ENCODE measurements at places on chromosomes 4 and X.

GRCh38 chr4:12703036-12703435 is 781.1 kb downstream of the RAB28 start:
- DNase-seq = no peak

- no peak for DNase-seq
Measured at GRCh38 chr4:80045786-80046185, 27.2 kb downstream of the ANTXR2 start.

DNA sequence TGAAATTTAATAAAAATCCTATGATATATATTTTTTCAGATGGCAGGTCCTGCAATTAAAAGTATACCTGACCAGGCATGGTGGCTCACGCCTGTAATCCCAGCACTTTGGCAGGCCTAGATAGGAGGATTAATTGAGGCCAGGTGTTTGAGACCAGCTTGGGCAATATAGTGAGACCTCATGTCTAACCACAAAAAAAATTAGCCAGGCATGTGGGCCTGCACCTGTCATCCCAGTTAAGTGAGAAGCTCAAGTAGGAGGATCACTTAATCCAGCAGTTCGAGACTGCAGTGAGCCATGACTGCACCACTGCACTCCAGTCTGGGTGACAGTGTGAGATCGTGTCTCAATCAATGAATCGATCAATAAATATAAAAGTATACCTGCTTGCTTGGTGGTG is 2.5 kb downstream of the OCIAD2 start:
- DNase-seq = no peak

DNA sequence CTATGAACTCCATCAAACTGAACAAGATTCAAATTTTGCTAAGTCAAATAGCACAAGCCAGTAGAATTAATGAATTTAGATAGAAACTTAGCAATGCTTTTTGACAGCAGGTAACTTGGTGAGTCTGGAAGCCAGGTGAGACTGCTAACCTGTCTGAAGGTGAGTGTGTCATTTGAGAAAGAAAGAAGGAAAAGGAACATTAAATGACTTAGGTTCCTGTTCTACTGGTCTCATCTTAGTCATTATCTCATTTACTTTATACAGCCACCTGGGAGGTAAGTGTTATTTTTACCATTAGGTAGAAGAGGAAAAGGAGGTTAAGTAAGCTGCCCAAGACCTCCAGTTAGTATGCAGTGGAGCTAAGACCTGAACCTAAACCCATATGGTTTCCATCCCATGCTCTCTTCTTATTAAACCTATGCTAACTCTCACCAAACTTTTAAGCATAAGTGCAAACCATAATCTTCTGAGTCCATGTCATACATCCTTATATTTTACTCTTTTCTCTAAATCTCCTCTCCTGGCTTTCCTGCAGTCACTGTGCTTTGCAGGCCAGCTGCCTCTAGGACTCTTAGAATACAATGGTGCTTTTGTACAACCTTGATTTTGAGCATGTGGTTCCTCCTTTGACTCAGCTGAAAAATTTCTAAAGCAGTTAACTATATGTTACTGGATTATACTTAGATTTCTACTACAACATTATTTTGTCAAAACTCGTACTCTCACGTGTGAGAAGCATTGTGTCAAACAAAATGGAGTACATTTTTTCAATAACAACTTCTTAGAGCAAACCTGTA is 68.5 kb downstream of the ATP10D start:
- DNase-seq = no peak

DNA sequence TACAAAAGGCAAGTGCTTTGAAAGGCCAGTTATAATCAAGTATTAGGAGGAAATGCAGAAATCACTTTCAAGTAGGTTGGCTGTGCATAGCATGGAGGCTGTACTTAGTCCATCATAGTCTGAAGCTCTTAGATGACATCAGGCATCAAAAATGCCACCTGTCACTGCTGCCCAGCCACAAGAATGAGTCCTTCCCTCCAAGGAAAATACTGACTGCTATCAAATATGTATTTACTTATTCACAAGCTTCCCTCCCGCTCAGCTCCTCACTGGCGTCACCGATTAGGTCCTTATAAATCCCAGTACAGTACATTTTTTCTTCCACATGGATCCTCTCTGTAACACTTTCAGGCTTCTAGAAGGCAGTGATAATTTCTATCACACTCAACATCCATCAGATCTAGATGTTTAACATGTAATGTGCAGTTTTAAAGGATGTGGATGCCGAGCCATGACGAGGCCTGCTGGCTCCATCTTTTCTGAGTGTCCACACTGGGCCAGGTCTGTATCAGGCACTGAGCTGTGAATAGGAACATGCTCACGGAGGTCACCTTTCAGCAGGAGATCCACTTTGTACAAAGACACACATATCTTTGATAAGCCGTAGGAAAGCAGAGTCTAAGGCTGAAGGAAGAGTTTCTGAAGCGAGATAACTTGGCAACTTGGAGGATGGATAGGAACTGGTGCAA is 121.9 kb downstream of the PALLD start:
- DNase-seq = no peak

DNA sequence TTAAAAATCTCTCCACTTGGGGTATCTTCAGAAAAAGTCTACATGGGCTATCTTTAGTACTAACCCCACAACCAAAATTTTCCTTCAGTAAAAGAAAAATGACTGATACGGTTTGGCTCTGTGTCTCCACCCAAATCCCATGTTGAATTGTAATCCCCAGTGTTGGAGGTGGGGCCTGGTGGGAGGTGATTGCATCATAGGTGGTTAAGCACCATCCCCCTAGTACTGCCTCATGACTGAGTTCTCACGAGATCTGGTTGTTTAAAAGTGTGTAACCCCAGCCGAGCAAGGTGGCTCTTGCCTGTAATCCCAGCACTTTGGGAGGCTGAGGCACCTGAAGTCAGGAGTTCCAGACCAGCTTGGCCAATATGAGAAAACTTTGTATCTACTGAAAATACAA is 66.8 kb downstream of the USP46 start:
- no peak for DNase-seq

DNA sequence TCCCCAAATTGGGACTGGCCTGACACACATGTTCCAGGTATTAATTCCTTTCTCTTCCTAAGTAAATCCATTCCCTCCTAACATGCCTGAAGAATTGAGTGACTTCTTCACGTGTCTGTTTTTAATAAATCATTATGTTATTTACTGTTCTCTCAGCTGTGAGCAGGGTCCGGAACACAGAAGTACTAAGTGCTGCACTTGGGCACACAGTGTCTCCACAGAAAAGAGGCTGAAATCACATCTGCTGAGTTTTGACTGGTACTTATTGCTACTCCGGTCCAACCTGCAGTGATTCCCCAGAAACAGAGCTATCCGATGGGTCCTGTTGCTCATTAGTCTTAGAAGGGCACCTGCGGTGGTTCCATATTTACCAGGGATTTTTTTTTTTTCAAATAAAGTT is 202.6 kb downstream of the RBM46 start:
- no peak for DNase-seq

DNA sequence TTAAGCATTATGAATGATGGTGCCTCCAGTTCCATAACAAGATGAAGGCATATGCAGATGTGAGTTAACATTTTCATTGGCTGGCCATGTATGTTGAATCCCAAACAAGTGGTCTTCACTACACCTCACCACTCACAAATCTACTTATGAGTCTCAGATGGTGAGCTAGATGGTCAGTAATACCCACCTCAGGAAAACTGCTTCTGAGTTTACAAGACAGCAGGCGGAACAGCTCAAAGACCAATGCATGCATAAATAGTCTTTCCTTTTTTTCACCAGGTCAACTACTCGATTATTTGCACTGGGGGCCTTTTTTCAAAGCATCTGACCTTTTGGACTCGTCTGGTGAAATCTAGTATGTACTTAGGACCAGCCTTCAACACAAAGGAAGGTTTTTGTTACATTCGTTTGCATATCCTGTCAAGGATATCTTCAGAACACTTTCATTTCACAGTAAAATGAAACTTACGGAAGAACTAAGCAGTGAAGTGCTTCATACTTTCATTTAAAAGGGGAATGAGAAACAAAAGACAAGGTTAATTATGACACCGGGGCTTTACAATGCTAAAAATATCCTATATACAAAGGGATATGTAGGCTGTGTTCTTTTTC is 23.1 kb upstream of the TLR7 start:
- DNase-seq = no peak

DNA sequence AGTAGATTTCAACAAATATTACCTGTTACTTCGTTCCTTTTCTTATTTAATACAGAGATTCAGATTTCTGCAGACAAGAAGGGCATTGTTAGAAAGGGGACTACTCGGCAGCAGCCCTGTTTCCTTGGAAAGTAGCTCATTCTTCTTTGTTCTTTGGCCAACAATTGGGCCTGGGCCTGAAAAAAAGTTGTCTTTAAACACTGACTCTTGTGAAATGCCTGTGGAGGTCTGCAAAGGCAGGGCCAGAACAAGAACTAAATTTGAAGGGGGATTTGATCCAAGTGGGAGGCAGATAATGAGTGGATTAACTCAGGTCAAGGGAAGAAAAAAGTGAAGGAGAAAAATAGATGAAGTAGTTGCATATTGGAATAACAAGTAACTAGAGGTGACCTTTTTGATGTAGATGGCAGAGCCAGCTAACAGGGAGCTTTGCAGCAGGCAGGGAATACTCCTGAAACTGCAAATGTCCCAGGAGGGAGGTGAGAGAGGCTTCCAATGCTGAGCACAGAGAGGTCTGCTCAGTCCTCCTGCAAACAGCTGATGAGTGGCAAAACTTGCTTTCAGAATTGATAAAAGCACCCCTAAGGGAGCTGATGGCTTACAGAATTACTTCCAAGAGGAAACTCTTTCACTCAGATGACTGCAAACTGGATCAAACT is 393.2 kb upstream of the HS3ST1 start:
- no peak for DNase-seq

DNA sequence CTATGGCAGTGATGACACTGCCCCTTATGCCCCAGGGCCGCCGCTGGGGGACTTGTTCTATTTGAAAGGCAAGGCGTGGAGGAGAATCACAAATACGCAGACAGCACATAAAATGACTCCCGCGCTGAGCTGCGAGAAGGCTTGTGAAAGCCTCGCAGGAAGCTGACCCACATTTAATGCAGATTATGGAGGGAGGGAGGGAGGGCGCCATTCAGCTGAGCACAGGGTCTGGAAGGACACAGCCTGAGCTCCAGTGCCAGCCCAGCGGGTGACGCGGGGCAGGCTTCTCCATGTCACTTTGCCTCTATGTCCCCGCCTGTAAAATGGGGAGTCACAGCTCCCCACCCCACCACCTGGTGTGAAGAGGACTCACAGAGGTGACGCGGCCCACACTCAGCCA is 14.3 kb downstream of the ABLIM2 start:
- DNase-seq = no peak

- DNase-seq = no peak
Measured at GRCh38 chr4:92012899-92013867, 290.6 kb upstream of the GRID2 start.

DNA sequence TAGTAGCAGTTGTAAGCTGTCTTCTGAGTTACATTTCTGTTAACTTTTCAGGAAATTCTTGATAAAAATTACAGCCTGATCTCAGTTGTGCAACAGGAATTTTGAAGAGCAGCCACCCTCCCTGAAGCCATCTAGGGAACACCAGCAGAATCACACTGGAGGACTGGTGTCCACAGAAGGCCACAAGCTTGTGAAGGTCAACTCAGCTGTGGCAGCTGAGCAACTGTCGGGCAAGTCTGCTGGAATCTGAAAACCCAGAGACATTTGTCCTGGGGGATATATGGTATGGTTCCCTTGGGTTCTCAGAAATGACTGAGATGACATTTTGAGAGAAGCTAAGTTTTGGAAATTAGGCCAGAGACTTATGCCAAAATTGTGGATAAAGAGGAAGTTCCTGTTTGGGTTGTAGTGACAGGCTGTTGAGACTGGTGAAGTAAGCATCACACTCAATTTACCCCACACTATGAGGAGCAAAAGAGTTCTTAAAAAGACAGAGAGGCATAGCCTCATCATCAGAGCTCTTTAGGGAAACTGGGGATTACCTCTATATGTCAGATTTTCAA is 78.1 kb upstream of the TNIP3 start:
- DNase-seq = no peak

DNA sequence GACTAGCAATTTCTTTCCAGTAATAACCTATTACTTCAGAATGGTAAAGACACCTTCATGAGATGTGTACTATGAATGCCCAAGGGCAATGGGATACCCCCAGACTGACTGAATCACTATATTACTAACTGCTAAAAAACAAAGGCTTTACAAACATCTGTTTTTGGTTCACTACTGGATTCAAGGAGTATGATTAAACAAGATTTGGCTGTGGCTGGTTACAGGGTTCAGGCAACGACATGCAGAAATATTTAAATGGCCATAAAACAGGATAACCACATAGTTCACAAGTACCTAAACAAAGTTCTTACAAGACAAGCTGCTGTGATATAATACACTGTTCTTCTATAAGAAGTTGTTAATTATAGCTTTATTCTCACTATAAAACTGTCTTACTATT is 128.2 kb downstream of the FRYL start:
- DNase-seq = no peak

GRCh38 chrX:69469975-69470374 is 34.2 kb upstream of the NALF2 start:
- no peak for DNase-seq

All from hematopoietic multipotent progenitor cell treated with erythropoietin and hydrocortisone succinate and interleukin-3 and kit ligand, for 15 days (in vitro differentiated cells).